ENCODE measurements at places on chromosomes 5 and 9. TPM values are rescaled to one million over a fixed set of nuclear protein-coding genes. Genes with fewer than 3 reads are reported as not detected.

GRCh38 chr5:150302301-150303069 lies at the start of gene ARSI:
Gene ARSI, minus strand, starts transcription at chr5:150302905. Its CDS starts 532 bp downstream, at chr5:150302373.
- H3K36me3 ChIP-seq: no peaks in the 10 kb centered on the region
- no peak within 1 kb of the TSS for H3K4me3 ChIP-seq

FAM81B gene
- total RNA-seq: not detected

SERF1A gene
- 6.7 TPM for total RNA-seq

DNA sequence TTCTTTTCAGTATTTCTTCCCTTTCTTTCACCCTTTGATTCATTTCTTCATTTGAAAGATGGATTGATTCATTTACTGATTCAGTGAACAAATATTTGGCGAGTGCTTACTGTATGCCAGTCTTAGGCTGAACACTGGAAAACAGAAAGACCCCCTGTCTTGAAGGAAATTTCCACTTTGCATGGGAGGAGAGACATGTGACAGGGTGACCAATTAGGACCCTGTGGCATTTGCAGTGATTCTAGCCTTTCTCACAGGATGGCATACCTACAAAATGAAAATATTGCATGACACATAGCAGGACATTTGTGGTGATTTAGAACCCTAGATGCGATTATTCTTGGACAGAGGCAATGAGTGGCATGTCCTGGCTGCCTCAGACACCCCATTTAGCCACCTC lies 407.2 kb upstream of the SGCD start:
- no peaks in the 10 kb centered on the region for H3K27me3 ChIP-seq
- H3K4me3 ChIP-seq: no peak overlapping the region
- no peaks in the 10 kb centered on the region for H3K4me1 ChIP-seq
- H3K36me3 ChIP-seq: no peaks in the 10 kb centered on the region
- no peak for DNase-seq

GRCh38 chr5:54844905-54845566 lies 140.4 kb downstream of the ESM1 start:
- H3K4me3 ChIP-seq: no peak overlapping the region
- H3K4me1 ChIP-seq: peaks cover 6% of the 10 kb centered on the region
- no peaks in the 10 kb centered on the region for H3K36me3 ChIP-seq
- H3K27ac ChIP-seq: no peak overlapping the region
- DNase-seq: peak; percentile 65
- no peaks in the 10 kb centered on the region for H3K27me3 ChIP-seq

DNA sequence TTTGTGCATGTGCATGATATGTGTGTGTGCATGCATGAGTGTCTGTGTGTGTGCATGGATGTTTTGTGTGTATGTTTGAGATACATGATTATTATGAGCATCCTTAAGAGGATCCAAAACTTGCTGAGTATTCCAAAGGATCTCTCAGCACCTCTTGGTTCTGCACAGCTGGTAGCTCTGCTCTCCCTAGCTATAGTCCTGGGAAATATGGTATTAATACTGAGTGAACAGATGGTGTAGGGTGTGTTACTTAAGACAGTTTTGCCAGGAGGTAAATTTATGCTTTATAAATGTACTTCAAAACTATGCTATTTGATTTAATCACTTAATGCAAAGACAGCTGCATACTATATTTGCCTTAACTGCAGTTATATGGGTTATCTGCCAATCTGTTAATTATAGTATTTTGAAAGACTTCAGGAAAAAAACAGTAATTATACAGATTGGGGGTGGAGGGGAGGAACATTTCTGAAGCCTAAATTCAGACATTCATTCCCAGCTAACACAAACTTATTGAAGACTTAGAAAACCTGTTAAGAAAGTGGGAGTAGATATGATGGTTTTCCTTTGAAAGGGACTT lies 215.5 kb downstream of the MPDZ start:
- H3K27me3 ChIP-seq: peaks cover 5% of the 10 kb centered on the region
- no peak overlapping the region for H3K27ac ChIP-seq
- no peak for DNase-seq
- no peak overlapping the region for H3K4me3 ChIP-seq
- H3K36me3 ChIP-seq: no peaks in the 10 kb centered on the region

DNA sequence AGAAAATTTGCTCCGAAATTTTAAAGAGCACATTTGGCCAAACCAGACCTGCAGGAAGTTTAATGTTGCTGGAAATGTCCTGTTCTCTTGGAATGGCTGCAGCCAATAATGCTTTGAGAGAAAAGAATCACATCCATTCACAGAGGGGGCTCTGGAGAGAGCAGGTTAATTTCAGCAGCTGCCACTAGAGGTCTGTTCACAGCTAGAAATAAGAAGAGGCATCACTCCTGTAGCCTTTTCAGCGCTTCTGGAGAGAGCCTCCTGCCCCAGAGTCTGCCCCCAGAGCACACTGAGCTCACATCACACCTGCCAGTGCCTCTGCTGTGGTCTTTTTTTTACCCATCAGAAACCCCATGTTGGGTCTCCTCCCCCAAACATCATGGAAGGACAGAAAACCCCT lies 124.8 kb upstream of the RAD23B start:
- no peaks in the 10 kb centered on the region for H3K4me1 ChIP-seq
- no peak overlapping the region for H3K27ac ChIP-seq
- no peaks in the 10 kb centered on the region for H3K36me3 ChIP-seq
- no peak overlapping the region for H3K4me3 ChIP-seq
- H3K27me3 ChIP-seq: no peaks in the 10 kb centered on the region

DNA sequence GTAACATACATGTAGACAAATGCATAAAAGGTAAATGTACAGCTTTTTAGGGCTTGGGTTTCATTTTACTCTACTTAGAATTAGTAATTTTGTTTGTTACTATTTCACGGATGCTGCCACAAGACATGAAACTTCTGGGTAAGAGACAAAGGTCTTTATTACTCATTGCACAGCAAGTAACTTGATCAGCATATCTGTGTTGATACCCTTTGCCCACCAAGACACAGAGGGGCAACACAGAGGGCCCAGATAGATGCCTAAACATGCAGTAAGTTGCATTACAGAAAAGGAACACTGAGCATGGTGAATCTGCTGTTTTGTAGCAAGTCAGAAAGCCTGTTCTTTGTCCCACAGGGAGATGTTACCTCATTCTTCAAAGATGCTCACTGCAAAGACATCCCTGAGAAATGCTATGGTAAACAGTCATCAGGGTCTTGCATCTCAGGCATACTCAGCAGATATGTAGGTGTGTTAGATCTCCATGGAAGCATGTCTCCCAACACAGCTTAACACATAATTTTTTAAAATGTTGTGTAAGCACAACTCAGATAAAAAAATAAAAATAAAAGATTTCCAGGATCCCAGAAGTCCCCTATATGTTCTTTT lies 10.3 kb downstream of the ITGA2 start:
- no peaks in the 10 kb centered on the region for H3K27me3 ChIP-seq
- DNase-seq: no peak
- peaks cover 32% of the 10 kb centered on the region for H3K4me1 ChIP-seq
- no peak overlapping the region for H3K27ac ChIP-seq
- no peaks in the 10 kb centered on the region for H3K36me3 ChIP-seq
- no peak overlapping the region for H3K4me3 ChIP-seq

OR1J2 gene
- total RNA-seq: not detected

- DNase-seq: no peak
- H3K4me1 ChIP-seq: no peaks in the 10 kb centered on the region
- H3K27me3 ChIP-seq: no peaks in the 10 kb centered on the region
Measured at GRCh38 chr5:162268694-162269481, 201.3 kb downstream of the GABRG2 start.

NMUR2 gene
- not detected for total RNA-seq

DNA sequence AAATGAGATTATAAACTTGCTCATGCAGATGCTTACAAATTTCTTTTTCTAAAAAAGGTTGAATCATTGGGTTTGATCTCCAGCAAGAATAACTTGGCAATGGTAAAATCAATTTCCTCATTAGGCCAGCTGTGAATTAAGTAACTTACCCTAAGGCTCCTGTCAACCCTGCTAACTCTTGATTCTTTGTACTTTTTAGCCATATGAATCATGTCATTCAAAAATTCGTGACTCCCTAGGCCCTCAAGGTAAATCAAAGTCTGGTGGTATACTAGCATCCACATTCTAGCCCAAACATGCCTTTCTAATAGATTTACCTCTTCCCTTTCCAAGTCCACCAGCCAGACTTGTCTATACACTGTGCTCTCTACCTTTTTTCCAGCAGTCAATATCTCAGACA lies 420.8 kb upstream of the BRINP1 start:
- DNase-seq: no peak
- no peaks in the 10 kb centered on the region for H3K27me3 ChIP-seq
- no peaks in the 10 kb centered on the region for H3K4me1 ChIP-seq
- no peaks in the 10 kb centered on the region for H3K36me3 ChIP-seq
- no peak overlapping the region for H3K27ac ChIP-seq

DNA sequence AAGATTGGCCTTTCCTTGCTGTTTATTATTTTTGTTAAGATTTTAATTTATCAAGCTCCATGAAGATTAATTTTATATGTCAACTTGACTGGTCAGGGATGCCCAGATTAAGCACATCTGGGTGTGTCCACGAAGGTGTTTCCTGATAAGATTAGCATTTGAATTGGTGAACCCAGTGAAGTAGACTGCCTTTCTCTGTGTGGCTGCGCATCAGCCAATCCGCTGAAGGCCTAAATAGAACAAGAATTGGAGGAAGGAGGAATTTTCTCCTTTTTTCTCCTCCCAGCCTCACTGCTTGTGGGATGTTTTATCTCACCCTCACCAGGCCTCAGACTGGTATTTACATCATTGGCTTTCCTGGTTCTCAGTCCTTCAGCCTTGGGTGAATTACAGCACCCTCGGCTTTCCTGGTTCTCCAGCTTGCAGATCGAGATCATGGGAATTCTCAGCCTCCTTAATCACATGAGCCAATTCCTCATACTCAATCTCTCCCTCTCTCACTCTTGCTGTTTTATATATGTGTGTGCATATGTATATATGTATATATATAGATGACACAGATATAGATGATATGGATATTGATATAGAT lies 135.4 kb upstream of the SPEF2 start:
- DNase-seq: no peak
- H3K27me3 ChIP-seq: no peaks in the 10 kb centered on the region
- no peaks in the 10 kb centered on the region for H3K4me1 ChIP-seq
- H3K36me3 ChIP-seq: no peaks in the 10 kb centered on the region
- H3K27ac ChIP-seq: no peak overlapping the region
- no peak overlapping the region for H3K4me3 ChIP-seq

GRCh38 chr9:136791516-136792276 lies 552 bp downstream of the TMEM141 start:
- peak overlapping the region; percentile 59 for H3K4me3 ChIP-seq
- peaks cover 7% of the 10 kb centered on the region for H3K4me1 ChIP-seq
- peaks cover 4% of the 10 kb centered on the region for H3K27me3 ChIP-seq
- DNase-seq: peak; percentile 26

GRCh38 chr9:83441390-83441789 lies 96.8 kb downstream of the FRMD3 start:
- no peaks in the 10 kb centered on the region for H3K36me3 ChIP-seq
- DNase-seq: peak; percentile 36
- peaks cover 3% of the 10 kb centered on the region for H3K27me3 ChIP-seq
- H3K27ac ChIP-seq: no peak overlapping the region

LHX3 gene
- total RNA-seq: not detected

TRIO gene
- 242 TPM for total RNA-seq

DNA sequence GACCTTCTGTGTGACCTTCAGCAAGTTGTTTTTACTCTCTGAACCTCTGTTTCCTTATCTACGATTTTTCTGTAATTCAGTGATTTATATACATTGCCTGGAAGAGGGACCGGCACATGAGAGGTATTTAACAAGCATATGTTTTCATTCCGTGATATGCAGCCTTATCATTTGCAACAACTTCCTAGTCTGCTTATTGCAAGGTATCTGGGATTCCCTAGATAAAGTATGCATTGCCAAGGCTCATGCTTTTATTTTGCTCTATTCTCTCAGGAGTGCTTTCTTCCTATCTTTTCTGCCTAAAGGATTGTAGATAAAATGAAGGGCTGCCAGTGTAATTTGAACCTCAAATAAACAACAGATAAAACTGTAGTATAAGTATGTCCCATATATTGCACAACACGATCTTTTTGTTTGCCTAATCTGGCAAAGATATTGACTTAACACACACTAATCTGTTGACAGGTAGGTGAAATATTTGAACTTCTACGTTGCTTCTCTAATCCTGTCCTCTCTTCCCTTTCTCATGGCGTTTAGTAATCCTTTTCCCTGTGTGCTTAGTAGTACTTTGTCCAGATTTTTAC lies 377.2 kb upstream of the TNC start:
- H3K27ac ChIP-seq: no peak overlapping the region
- no peak for DNase-seq
- no peaks in the 10 kb centered on the region for H3K4me1 ChIP-seq

Data from endothelial cell of umbilical vein (primary cell).